Fibroblast of skin of back (primary cell): ENCODE measurements at places on chromosomes 4 and X.
A peak's percentile ranks its signal among the peaks of the same experiment; 100 is the strongest.

- no peak for DNase-seq
Measured at GRCh38 chr4:177771645-177772044, 329.4 kb upstream of the AGA start.

- DNase-seq, result no peak
Measured at GRCh38 chr4:93688978-93689377, 139.6 kb upstream of the ATOH1 start.

DNA sequence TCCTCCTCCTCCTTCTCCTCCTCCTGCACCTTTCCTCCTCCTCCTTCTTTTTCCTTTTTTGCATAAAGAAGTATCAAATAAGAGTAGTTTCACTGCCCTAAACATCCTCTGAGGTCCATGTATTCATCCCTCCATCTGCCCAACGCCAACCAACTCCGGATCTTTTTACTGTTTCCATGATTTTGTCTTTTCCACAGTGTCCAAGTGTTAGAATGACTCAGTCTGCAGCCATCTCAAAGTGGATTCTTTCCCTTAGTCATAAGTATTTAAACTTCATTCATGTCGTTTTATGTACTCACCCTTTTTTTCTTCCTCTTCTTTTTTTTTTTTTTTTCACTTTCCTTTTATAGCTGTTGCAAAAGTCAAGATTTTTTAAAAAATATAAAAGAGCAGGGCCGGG, 12.9 kb downstream of the CSF2RA start:
- peak; percentile 87 for DNase-seq

DNA sequence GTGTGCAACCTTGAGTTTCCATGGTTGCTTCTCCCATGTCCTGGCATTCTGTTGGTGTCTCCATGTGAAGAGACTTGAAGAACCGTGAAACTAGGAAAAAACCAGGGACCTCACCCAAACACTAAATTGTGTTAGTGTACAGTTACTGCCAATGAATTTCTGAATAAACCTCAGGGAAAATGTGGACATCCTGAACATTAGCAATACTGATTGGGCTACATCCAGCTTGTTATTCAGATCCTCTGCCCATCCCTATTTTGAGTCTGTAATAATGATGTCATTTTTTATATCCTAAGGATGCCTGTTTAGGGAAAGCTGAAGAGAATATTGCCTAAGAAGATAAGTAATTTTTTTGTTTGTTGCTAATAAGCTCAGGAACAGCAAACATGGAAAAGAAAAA, 262.7 kb downstream of the TMA16 start:
- no peak for DNase-seq

DNA sequence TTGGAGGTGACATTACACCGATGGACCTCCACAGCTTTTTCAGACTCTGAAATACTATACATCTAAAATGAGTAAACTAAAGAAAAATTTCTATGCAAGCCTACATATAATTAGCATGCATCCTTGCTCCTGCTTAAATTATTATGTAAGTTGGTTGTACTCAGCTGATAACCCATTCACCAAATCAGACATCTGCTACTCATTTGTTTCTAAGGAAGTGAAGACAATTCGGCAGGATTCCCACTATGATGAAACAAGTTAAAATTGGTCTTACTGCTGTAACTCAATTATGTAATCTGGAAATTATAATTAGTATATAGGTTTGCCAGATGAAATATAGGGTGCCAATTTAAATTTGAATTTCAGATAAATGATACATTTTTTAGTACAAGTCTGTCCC, 59.5 kb upstream of the FGF13 start:
- DNase-seq, result no peak

DNA sequence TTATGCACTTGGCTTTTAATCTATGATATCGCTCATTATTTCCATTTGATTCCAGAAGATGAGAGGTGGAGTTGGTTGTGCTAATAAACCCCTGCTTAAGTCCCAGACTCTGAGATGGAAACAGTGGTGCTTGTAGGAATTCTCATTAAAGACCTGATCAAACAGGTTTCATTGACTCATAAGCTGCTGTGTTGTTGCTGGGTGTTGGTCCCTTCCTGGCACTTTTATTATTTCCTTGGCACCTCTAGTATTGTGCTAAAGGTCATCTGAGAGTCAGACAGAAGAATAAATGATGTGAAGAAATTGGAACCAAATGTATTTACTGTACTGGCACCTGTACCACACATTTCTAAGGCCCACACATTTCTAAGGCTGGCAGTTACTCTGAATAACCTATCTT, 544.7 kb upstream of the NR3C2 start:
- no peak for DNase-seq

- peak; percentile 5 for DNase-seq
Measured at GRCh38 chr4:138775890-138776289, 239.7 kb upstream of the NOCT start.

- DNase-seq, result peak; percentile 90
Measured at GRCh38 chr4:53321151-53321983, 44.5 kb downstream of the SCFD2 start.

DNA sequence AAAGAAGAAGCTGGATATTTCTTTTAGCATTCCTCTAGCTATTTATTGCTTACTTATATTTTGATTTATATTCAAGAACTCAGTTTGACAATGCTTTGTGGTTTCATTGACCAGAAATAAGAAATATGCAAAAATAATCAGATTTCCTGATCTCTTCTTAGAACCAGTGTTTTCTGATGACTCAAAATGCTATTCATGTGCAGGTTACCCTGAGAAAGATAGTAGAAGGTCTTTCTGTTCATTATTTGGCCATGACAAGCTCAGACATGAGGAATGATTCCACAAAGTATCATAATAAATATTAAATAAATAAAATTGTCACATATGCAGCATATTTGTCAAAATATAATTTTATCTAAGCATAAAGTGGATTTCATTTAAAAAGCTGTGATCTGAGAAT, 24.1 kb downstream of the ADH7 start:
- no peak for DNase-seq

DNA sequence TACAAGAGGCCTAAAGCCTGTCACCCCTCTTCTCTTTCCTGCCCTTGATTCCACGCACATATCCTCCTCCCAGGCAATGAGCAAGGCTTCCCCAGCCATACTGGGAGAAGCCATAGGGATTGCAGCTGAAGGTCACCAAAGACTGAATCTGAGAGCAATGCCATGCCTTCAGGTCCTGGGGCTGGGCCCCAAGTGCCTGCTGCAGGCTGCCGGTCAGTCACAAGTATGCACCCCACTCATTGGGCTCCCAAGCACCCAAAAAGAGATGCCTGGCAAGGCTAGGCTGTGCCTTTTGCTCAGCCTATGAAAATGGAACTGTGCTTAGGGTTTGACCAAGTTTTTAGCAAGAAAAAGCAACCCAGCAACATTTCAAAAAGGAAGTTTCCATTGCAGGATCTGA, 210.6 kb upstream of the MAMLD1 start:
- DNase-seq, result no peak

DNA sequence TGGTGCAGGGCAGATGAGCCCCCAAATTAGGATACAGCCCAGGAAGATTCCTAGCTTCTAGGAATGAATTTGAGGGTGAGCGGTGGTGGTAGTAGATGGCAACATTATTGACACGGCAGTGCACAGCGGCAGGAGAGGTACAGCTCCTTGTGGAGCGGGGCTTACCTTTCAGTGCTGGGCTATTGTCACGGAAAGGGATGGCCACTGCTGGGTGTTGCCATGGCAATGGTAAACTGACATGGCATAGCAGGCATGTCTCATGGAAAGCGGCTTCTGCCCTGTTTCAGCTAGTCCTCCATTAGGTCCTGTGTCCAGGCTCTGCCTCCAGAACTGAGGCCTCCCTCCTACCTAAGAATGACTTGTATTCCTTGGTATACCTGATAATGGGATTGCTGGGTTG, 81.8 kb upstream of the WDR1 start:
- no peak for DNase-seq

DNA sequence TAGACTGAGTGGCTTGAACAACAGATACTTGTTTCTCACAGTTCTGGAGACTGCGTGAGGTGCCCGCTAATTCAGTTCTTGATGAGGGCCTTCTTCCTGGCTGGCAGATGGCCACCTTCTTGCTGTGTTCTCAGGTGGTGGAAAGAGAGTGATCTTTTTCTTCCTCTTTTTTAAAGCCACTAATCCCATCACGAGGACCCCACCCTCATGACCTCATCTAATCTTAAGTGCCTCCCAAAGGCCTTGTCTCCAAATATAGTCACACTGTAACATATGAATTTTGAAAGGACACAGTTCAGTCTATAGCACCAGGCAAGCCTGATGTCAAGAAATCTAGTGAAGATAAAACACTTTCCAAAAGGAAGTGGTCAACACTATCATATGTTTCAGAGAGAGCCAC, 12.4 kb downstream of the VAMP7 start:
- DNase-seq, result no peak

GRCh38 chr4:17762726-17763125, 18.7 kb downstream of the FAM184B start:
- no peak for DNase-seq

DNA sequence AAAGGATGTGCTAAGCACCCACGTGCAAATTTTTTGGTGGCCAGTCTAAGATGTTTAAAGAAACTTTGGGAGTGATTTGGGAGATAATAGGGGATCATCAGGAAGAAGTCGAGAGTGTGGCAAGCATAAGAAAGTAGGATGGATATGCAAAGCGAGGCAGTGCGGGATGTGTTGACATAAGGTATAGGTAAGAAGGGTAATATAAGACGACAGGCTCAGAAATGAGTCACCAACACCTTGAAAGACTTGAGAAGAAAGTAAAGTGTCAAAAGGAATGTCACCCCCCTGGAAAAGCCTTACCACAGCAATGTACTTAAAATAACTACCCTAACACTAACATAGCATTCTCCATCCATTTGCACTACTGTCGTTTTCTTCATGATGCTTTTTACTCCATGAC, 69.8 kb upstream of the BMP2K start:
- DNase-seq, result no peak

DNA sequence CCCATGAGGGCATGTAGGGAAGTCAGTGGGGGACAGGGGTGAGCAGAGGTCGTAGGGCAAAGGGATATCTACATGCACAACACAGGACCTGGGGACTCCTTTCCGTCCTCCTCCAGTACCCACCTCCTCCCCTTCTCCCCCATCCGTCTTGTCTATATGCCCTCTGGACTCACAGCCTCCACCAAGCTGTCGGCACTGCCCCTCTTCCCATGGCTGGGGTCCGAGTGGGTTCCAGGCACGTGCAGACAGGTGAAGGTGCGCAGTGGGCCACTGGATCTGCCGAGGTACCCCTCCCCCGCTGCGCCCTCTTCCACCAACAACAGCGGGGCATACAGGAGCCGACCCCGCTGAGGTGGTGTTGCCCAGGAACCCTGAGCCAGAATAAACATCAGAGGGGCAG, 5.5 kb upstream of the SYP start:
- DNase-seq, result no peak

DNA sequence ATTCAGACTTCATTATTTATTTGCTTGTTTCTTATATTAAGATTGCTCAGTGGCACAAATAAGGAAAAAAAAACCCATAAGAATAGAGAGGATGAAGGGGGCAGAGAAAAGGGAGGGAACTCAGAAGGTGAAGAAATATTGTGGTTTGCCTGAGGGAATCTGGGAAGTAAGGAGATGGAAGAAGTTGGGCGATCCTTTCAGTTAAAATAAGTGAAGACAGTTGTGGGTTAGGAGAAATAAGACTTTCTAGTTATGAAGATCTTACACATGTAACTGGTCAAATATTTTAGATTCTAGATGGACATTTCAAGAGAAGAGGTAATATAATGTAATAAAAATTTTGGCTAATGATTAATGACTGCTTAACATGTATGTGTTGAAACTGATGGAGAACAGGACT, 138.7 kb upstream of the LIMCH1 start:
- no peak for DNase-seq

- DNase-seq, result peak; percentile 5
Measured at GRCh38 chr4:43776371-43776770, 672.2 kb downstream of the KCTD8 start.

GRCh38 chr4:188109157-188109755, at the start of gene TRIML2:
Gene TRIML2 (minus strand): TSS chr4:188109603. CDS start chr4:188105368, 4,235 bp downstream.
- peak; percentile 41 for DNase-seq

GRCh38 chrX:133362538-133362937, 52.8 kb downstream of the GPC4 start:
- DNase-seq, result no peak

DNA sequence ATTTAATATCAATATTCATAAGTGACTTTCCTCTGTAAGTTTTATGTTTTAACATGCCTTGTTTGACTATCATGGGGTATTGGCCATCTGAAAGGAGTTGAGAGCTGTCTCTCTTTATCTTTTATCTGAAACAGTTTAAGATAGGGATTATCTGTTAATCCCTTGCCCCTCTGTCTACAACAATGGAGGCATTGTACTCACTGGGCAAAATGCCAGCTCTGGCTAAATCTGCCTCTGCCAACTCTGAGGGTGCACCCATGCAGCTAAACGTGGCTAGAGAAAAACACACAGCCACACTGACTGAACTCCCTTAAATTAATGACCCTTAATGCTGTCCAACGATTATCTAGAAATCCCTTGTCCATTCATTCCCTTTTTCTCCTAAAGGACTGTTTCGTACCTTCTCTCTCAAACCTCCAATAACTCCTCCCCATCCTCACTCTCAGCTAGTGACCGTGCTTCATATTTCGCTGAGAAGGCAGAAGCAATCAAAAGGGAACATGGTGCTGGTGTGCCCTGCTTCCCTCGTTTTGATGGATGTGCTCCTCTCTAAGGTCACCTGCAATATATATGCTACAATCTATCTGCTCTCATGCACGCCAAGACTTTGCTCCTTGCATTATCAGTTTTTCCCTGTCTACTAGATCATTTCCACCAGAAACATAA, 10.3 kb downstream of the PHKA2 start:
- no peak for DNase-seq

- no peak for DNase-seq
Measured at GRCh38 chr4:4501679-4502078, 40.2 kb downstream of the STX18 start.

DNA sequence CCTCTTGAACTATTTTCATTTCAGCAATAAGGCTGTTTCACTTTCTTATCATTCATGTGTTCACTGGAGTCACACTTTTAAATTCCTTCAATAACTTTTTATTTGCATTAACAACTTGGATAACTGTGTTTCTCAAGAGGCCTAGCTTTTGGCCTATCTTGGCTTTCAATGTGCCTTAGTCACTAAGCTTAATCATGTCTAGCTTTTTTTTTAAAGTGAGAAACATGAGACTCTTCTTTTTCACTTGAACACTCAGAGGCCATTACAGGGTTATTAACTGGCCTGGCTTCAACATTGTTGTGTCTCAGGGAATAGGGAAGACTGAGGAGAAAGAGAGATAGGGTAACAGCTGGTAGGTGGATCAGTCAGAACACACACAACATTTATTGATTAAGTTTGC, 64.0 kb upstream of the VCX2 start:
- peak; percentile 46 for DNase-seq

DNA sequence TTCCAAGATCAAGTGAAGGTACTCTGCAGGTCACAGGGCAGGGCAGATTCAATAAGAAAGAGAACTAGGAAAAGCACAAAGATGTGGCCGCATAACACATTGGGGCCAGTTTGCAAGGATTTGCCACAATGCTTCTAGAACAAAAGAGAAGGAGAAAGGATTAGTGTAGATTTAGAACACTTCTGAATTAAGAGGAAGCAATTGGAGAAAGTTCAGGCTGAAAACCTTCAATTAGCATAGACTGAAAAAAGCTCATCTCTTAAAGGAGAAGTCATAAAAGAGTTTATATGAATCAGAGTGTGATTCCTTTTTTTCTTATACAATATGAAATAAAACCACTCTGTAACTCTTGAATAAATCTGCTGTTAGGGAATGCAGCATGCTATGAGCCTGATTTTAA, 215.6 kb upstream of the FAT1 start:
- no peak for DNase-seq
